ENCODE measurements at places on chromosomes 12 and 14.

DNA sequence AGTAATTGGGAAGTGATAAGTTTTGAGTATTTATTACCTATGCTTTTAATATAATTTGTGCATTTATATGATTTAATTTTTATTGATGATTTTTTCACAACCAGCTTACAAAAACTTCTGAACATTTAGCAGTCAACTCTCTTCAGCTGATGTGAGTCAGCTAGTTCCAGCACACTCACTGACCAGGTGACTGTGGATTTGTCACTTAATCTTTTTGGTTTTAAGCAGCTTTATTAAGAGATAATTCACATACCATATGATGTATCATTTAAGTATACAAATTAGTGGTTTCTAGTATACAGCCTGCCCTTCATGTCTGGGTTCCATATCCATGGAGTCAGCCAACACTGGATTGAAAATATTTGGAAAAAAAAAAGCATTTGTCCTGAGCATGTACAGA, 103.5 kb downstream of the SYNE2 start:
- DNase-seq = no peak

- no peak for DNase-seq
These were observed 27.2 kb downstream of the RAD52 start for GRCh38 chr12:922285-922684.

DNA sequence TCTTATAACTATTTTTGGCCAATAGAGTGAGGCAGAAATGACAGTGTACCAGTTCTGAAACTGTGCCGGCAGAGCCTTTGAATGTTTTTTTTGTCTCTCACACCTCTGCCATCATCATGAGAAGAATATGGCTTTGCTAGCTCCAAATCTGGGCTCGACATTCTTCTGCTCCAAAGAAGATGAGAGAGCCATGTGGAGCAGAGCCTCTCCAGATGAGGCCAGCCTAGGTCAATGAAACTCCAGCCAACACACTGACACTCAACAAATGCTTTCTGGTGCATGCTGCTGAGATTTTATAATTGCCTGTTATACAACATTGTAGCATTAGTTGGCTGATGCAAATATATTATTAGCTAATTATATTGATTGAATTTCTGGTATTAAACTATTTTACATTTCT, 154.7 kb downstream of the SLC38A4 start:
- DNase-seq = no peak

DNA sequence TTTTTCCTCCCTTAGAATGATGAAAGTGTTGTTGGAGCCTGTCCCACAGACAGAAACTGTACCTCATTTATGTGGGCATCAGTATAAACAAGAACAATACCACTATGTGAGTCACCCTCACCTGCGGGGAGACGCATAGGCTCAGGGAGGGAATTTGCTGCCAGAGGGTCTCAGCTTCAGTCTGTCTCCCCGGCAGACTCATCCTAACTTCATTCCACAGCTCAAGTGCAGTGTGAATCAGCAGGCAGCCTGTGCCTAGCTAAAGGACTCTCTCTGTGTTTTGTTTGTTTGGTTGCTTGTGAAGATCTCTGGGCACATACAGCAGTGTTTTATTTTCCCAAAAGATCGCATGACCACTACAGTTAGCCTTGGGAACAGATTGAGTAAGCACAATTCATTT, 98.9 kb downstream of the PRKCH start:
- no peak for DNase-seq

GRCh38 chr12:26555139-26555538, 277.9 kb downstream of the ITPR2 start:
- no peak for DNase-seq

GRCh38 chr14:26528415-26529182, 69.2 kb downstream of the NOVA1 start:
- DNase-seq = no peak

DNA sequence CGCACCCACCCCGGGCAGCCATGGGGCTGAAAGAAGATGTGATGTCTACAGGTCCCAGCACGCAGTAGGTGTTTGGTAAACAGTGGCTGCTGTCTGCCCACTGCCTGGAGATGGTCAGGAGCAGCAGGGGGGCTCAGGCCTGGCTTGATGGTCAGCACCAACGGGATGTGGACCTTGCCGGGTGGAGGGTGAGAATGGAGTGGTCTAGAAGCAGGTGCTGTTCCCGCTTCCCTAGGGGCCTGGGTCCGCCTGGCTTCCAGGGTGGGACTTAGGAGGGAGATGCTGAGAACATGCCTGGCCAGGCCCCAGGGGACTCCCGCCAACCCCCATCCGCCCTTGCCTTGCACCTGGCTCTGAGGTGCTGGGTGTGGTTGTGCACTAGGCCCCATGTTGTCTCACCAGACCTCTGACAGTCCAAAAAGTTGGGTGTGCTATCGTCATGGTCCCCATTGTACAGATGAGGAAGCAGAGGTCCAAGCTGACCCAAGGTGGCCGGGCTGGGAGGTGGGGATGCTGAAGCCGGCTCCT, 12.9 kb downstream of the FAM222A start:
- no peak for DNase-seq

DNA sequence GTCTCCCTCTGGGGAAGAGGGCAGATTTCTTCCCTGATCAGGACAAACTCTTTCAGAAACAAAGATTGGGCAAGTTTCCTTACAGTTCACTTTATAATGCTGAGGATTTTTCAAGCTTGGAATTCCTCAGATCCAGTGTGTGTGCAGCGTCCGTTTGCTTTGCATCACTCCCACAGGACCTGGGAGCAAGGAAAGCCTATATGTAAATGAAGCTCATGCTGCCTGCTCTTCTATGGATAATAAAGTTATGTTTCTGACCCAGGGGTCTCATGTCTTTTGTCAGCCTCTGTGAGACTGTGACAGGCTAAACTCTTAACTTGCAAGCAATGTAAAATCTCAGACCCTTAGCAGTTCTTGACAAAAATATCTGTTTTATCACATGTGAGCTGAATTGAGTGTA, 41.6 kb downstream of the TRHDE start:
- DNase-seq = no peak

GRCh38 chr12:93581370-93581769, 8.9 kb downstream of the SOCS2 start:
- DNase-seq = no peak
